ENCODE measurements at places on chromosomes 6 and 20. TPM values are rescaled to one million over a fixed set of nuclear protein-coding genes. Genes with fewer than 3 reads are reported as not detected.

Gene KCNG1
- total RNA-seq = 4.5 TPM

Gene TGM2
- 108 TPM for total RNA-seq

Gene TIAM2
- 18.8 TPM for total RNA-seq

Gene ITPR3
- total RNA-seq = 40.3 TPM

Gene CCDC167
- total RNA-seq = 61.9 TPM

Gene CST9
- total RNA-seq = not detected

Gene FNDC1
- total RNA-seq = not detected

DNA sequence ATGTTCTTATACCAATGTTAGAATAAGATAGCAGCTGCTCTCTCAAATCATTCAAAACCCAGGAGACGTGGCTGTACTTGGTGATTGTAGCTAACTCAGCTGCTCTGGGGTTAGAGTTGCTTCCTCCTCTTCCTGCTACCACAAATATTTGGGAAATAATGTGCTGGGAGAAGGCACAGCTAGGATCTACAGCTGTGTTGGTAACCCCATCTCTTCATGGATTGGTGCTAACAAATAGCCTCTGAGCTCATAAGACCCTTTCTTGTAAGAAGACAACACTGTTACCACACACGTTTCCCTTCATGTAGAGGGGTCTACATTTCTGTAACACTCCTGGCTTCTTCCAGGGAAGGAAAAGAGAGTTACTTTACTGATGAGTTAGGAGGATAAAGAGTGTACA, 911.0 kb upstream of the CITED2 start:
- no peak for DNase-seq

GRCh38 chr20:764255-764654, 4.0 kb downstream of the SLC52A3 start:
- DNase-seq = no peak

GRCh38 chr20:59827138-59828056, 106.0 kb downstream of the SYCP2 start:
- no peak for DNase-seq

GRCh38 chr6:18121580-18122127, 823 bp downstream of the NHLRC1 start:
- DNase-seq = no peak

DNA sequence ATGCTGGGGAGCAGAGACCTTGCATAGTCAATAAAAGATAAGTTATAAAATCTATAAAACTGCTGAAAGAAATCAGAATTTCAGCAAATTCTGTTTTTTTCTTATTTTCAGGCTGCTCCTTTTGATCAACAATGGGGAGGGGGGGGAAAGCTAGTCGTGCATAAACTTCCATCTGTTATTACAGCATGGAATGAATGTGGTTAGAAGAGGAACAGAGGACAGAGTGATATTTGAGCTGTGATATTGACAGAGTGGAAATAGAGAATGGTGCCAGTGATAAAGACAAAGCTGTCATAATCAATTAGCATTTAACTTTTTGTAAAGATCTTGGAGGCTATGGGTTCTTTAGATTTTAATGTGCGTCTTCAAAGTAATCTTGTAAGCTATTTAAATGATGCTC, 43.4 kb upstream of the QKI start:
- DNase-seq = no peak

DNA sequence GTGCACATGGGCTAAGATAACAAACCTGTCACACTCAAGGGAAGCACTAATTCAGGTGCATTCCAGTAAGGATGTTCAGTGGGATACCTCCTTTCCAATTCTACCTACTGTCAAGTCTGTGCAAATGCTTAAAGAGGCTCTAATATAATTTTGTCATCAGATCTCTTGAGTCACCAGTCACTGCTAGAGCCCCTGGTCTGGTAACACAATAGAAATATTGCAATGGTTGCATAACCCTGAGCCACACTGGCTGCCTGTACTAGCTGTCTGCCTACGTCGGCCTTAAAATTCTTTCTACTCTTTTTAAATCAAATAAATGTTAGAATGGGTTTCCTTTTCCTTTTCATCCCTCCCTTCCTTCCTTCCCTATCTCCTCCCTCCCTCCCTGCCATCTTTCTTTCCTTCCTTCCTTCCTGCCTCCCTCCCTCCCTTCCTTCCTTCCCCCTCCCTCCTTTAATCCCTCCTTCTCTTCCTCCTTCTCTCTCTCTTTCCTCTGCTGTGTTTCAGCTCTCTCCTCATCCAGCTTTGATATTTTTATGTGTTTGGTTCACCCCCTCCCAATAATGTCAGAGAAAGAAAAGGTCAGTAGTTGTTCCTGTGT, 28.1 kb upstream of the OLIG3 start:
- no peak for DNase-seq

DNA sequence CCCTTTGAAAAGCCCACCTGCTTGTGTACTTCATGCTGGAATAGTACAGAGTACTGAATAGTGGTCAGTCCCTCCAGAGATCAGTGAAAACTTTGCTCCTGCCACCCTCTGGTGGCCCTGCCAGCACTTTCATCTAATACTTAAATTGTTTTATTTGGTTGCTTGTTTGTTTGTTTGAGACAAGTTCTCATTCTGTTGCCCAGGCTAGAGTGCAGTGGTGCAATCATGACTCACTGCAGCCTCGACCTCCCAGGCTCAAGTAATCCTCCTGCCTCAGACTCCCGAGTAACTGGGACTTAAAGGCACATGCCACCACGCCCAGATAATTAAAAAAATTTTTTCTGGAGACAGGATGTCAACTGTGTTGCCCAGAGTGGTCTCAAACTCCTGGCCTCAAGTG, 9.1 kb downstream of the FAM83D start:
- peak; percentile 59 for DNase-seq

DNA sequence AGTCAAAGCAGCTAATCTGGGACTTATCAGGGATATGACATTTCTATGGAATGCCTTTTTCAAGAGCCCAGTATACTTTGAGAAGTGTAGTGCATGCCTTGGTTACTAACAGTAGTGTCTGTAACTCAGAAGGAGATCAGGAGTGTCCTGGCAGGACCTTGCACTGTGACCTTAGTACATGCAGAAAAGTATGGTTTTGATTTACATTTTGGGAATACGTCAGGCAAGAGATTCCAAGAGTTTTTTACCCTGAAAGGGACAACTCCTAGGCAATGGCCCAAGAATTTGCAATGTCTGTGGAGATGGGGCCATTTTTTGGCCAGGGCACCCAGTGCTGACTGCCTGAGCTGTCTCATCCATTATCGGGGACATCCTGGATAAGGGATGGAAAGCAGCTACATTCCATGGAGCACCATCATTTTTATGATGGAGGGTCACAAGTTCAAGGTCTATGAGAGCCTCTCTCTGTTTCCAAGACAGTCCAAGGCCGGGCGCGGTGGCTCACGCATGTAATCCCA, 80.2 kb downstream of the FAM50B start:
- DNase-seq = peak; percentile 24

DNA sequence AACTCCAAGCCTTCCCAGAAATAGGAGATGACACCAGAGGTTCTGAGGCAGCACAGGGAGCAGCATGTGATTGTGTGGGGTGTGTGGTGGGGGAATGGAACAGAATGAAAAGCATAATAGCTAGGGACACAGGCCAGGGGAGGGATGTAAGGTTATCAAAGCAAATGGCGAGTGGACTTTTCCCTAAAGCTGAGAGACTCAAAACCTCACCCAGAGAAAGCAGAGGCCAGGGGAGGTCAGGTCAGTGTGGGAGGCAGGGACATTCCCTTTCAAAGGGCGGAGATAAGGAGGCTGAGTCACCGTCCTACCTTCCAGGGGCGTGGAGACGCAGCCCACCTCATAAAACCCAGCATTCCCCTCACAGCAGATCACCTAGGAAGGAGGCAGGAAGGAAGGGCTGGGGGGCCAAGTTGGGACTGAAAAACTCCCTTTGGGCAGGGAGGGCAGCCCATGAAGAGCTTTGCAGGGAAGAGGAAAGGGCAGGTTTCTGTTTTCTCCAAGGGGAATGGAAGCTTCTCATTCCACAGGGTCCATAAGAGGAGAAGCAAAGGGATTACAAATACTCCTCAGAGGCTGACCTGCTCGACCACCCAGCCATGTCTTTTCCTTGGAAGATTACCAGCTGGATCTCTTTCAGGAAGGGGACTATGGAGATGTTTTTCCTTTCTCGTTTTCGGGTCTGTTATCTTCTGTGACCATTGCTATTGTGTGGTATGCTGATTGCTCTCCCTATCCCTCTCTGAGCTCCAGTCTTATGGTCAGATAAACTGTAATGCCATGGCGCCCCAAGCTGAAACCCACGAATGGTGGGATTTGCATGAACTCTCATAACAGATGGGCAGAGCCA, 9.6 kb upstream of the LY6G5C start:
- no peak for DNase-seq

GRCh38 chr20:62885896-62886708, 24.5 kb upstream of the TCFL5 start:
- DNase-seq = no peak

GRCh38 chr20:63767456-63767855, 27.9 kb downstream of the SLC2A4RG start:
- DNase-seq = no peak

- peak; percentile 70 for DNase-seq
Measured at GRCh38 chr6:37170273-37171200, 585 bp downstream of the PIM1 start.

Data from M059J (cell line).